ENCODE measurements at places on chromosomes 2 and 18.

GRCh38 chr18:21930177-21930576 lies 189.6 kb downstream of the MIB1 start:
- no peak for DNase-seq

- no peak for DNase-seq
Measured at GRCh38 chr2:70888366-70888922, 47.3 kb upstream of the ATP6V1B1 start.

GRCh38 chr2:163658556-163658955 lies 77.3 kb downstream of the FIGN start:
- no peak for DNase-seq

- DNase-seq: peak; percentile 41
Measured at GRCh38 chr2:37232131-37232933, 874 bp downstream of the NDUFAF7 start.

GRCh38 chr2:174027956-174028355 lies 62.8 kb upstream of the SP3 start:
- no peak for DNase-seq

DNA sequence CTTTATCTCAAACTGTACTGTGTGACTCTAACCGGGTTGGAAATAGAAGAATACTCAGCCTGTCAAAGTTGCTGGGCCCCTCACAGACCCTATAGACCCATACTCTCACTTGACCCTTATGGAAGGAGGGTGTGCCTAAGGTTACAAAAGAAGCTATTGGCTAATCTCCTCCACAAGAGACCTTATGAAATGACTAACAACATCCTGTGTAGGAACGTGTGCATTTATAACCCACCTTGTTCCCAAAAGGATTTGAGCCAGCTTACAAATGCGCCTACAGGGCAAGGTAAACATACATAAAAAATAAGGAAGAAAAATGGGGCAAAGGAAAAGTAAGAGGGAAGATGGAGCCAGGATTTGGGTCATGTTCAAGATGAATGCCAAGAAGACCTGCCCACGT lies 225.4 kb upstream of the SMAD2 start:
- no peak for DNase-seq

- DNase-seq: peak; percentile 55
Measured at GRCh38 chr18:67282796-67283195, 233.7 kb downstream of the DSEL start.

- no peak for DNase-seq
Measured at GRCh38 chr18:36576339-36576738, 252.5 kb downstream of the TPGS2 start.

GRCh38 chr2:223824301-223824700 lies 13.1 kb downstream of the AP1S3 start:
- DNase-seq: no peak

- DNase-seq: no peak
Measured at GRCh38 chr18:54203914-54204313, 20.6 kb downstream of the MBD2 start.

DNA sequence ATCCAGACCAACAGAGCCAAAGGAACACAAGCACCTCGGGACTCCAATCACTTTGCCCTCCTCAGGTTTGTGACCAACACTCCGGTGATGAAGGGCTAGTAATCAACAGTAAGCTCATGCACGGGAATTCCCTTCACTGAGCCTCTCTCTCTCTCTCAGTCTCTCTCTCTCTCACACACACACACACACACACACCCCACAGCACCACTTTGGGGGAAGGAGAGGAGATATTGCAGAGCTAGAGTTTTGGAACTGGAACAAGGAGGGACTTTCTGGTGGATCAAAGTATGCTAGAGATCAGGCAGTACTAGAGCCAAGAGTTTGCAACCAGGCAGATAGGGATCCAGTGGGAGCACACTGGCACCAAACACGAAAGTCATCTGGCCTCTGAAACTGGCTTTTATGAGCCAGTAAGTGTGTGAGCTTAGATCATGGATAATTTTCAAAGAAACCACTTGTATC lies 98.7 kb downstream of the ANKRD44 start:
- DNase-seq: no peak

DNA sequence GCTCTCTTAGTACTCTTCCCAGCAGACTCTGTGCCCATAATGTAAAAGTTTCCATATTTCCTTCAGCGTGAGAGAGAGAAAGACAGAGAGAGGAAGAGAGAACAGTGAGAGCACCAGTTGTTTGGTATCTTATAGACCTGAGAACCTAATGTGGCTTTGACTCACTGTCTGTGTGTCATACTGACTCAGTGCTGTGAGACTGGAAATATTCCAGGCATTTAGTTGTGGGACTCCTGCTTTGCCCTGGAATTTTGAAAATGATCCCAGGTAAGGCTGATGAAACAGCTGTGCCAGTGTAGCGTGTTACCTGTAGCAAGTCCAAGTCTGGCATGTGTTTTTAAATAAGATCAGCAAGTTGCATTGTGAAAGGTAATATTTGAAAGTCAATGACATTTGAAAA lies 87.9 kb upstream of the KCNH7 start:
- DNase-seq: peak; percentile 0

DNA sequence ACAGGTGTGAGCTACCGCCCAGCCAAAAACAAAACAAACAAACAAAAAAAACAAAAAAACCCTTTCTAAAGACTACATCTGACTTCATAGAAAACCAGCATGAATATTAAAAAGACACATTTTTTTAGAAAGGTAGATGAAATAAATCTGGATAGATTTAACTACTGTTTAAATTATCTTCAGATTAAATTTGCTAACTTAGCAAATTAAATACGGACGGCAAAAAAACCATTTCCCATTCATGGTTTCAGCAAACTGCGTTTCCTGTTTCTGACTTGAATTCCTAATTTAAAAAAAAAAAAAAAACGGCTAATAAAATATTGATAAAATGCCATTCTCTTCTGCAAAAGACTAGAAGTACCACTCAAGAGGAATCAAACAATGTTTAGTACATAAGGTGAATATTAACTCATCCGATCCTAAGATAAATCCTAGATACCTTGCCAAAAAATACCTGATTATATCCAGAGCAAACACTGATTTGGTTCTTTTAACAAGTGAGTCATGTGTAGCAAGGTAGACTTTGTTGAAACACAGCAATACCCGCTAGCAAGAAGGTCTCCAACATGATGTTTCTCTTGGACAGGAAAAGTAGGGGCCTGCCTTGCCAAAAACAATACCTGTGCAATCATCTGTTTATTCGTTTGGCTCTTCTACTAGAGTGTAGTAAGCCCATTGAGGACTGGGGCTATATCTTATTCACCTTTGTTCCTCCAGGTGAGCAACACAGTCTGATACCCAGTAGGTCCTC lies 96.2 kb downstream of the BARD1 start:
- DNase-seq: no peak

DNA sequence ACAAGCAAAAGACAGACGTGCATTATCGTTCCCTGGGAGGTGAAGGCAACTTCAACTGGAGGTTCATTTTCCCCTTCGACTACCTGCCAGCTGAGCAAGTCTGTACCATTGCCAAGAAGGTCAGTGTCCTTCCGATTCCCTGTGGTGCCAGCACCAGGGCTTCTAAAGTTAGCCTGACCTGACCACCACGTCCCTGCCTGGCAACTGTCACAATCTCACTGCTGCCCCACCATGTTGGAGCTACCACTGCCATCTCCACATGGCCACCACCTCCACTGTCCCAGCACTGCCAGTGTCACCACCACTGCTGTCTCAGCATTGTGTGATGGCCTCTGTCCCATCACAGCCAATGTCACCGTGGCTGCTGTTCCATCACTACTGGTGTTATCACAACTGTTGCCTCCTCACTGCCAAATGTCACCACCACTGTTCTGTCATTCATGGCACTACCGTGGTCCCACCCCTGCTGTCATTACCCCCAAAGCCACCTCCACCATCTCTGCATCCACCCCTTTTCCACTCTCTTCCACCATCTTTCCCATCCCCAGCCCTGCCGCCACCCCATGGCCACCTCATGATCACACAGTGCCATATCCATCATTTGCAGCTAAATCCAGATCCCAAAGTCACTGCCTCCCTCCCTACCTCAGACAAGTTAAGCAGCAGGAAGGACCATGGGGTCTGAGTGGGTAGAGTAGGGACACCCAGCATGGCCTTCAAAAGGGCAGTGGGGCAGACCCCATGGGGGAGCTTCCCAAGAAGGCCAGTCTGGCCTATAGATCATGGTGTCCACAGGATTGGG lies 216.5 kb downstream of the DYSF start:
- DNase-seq: no peak

GRCh38 chr18:45437366-45437765 lies 177.9 kb upstream of the SLC14A2 start:
- DNase-seq: no peak

Data from EH (cell line).